ENCODE measurements at places on chromosomes 2 and 18. TPM values are rescaled to one million over a fixed set of nuclear protein-coding genes. Genes with fewer than 3 reads are reported as not detected.

LAMA3 gene
- 1.3 TPM for total RNA-seq

LBX2 gene
- 1.3 TPM for total RNA-seq

ATG16L1 gene
- 16.4 TPM for total RNA-seq

INHBB gene
- total RNA-seq = not detected

ASB18 gene
- not detected for total RNA-seq

LYPD6 gene
- total RNA-seq = 4.5 TPM

XPO1 gene
- total RNA-seq = 99.3 TPM

DNAJC5G gene
- not detected for total RNA-seq

RAB1A gene
- total RNA-seq = 68.3 TPM

REG1B gene
- not detected for total RNA-seq

NAT8 gene
- total RNA-seq = not detected

ALKAL2 gene
- total RNA-seq = not detected

AGXT gene
- total RNA-seq = not detected

HOXD4 gene
- not detected for total RNA-seq

TSPYL6 gene
- not detected for total RNA-seq

REEP1 gene
- total RNA-seq = 0.67 TPM

UGT1A8 gene
- not detected for total RNA-seq

PIAS2 gene
- total RNA-seq = 8.1 TPM

ZSCAN30 gene
- 9.8 TPM for total RNA-seq

HOXD12 gene
- total RNA-seq = not detected

MFSD6 gene
- 12.1 TPM for total RNA-seq

TRIM43 gene
- not detected for total RNA-seq

ANKRD30B gene
- total RNA-seq = not detected

CRYGD gene
- not detected for total RNA-seq

DSC1 gene
- total RNA-seq = not detected

DCDC2C gene
- total RNA-seq = not detected

IL36A gene
- not detected for total RNA-seq

PDCD1 gene
- not detected for total RNA-seq

OBSL1 gene
- total RNA-seq = 32.0 TPM

ASAP2 gene
- 17.8 TPM for total RNA-seq

ALPG gene
- total RNA-seq = not detected

ANKRD30BL gene
- not detected for total RNA-seq

SGPP2 gene
- 0.17 TPM for total RNA-seq

ADRA2B gene
- not detected for total RNA-seq

C2orf80 gene
- total RNA-seq = not detected

MLPH gene
- total RNA-seq = 27.2 TPM

SP9 gene
- total RNA-seq = not detected

FHL2 gene
- total RNA-seq = 185 TPM

RAPH1 gene
- total RNA-seq = 6.2 TPM

SCYGR4 gene
- not detected for total RNA-seq

PRSS56 gene
- not detected for total RNA-seq

ANKRD62 gene
- not detected for total RNA-seq

AQP12B gene
- not detected for total RNA-seq

GRP gene
- not detected for total RNA-seq

SMYD1 gene
- not detected for total RNA-seq

PLEKHH2 gene
- 1.2 TPM for total RNA-seq

ELOA2 gene
- not detected for total RNA-seq

EMILIN1 gene
- total RNA-seq = 191 TPM

ZNF892 gene
- 2.8 TPM for total RNA-seq

All from bronchus fibroblast of lung (primary cell).